SK-N-SH (cell line): ENCODE measurements at places on chromosomes 5 and 9. TPM values are rescaled to one million over a fixed set of nuclear protein-coding genes. Genes with fewer than 3 reads are reported as not detected.

Gene SLC36A2
- not detected in 2 replicates for polyA plus RNA-seq

- no peak for DNase-seq
Measured at GRCh38 chr5:100502684-100503083, 32.5 kb upstream of the FAM174A start.

DNA sequence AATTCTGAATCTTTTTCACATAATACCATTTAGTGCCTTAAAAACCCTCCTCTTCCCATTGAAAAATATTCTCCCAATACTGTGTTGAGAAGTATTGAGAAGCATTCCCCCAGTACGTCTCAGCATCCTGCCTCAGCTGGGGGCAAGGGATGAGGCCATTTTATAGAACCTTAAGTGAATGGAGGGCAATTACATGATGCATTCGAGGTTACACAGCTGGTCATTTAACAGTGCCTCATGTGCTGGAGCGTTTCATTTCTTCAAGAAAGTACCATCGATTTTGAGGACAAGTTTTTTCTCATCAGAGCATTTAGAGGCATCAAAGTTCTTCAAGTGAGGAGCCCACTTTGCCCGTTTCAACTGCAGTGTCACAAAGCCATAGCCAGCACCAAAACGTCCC is 135.6 kb downstream of the DOCK2 start:
- no peak for DNase-seq

DNA sequence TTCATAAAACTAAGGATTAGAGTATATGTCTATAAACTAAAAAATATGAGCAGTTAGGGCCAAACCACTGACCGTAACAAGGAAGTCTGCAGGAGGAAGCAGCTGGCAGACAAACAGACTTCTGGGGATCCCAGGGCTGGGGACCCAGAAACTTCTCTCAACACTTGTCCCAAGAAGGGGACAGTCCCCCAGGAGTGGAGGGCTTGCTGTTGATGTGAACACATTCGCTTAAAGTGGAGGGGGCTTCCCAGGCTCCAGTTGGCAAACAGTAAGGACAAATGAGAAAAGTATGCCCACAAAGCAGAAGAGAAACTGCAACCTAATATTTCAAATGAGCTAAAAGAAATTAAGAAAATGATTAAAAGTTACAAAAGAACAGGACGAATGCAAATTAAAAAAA is 83.7 kb downstream of the PDE8B start:
- DNase-seq, result no peak

Gene KIF27
- polyA plus RNA-seq, result 0.78 and 0.81 TPM in 2 replicates
